ENCODE measurements at places on chromosomes 16 and 17.
A peak's percentile ranks its signal among the peaks of the same experiment; 100 is the strongest.

- no peak for DNase-seq
These were observed 59.5 kb downstream of the XYLT1 start for GRCh38 chr16:17411263-17411662.

GRCh38 chr17:42659079-42659931 is at the start of gene TUBG2:
Gene TUBG2, plus strand, starts transcription at chr17:42659284. Its CDS starts 220 bp downstream, at chr17:42659504.
- DNase-seq, result peak; percentile 81

DNA sequence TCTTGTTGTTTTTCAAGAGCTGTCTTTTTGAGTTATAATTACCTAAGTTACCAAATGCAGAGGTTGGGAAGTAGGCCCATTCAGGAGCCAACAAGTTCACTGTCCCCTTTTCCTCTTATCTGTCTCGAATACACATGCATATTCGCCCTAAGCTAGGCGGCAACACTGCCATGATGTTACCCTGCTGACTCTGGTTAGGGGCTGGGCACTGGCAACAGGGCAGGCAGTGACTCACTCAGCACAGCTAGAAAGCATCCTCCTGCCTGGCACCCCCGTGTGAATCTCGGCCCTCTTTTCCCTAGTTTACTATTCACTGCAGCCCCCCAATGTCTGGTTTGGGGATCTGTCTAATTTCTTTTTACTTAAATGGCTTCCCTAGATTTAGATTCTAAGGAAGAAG is 13.8 kb downstream of the DBF4B start:
- DNase-seq, result no peak

DNA sequence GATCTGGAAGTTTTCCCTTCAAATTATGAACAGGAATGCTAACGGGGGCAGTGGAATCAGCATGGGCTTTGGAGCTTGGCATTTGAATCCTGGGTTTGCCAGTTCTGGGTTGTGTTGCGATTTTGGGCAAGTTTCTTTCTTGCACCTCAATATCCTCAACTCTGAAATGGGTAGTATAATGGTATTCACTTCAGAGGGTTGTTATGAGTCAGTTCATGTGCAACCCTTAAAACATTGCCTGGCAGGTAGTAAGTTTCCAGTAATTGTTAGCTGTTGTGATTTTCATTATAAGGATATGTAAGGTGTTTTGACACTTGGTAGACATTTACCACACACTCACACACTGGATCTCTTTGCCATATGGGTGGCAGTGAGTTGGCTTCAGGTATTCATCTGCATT is 33.4 kb downstream of the SNX29 start:
- no peak for DNase-seq

- DNase-seq, result no peak
These were observed 60.4 kb downstream of the BAIAP2 start for GRCh38 chr17:81095383-81095762.

DNA sequence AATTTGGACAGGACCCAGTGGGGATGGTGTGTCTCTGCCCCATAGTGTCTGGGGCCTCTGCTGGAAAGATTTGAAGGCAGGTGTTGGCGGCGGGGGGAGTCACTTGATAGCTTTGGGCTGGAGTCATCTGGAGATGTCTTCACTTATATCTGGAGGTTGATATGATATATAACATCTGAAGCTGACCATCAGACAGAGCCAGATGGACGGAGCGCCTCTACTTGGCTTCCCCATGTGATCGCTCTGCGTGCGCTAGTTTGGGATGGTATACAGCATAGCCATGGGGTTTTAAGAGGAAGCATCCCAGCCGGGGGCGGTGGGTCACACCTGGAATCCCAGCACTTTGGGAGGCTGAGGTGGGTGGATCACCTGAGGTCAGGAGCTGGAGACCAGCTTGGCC is 130.7 kb upstream of the NLRP1 start:
- DNase-seq, result no peak

GRCh38 chr16:52283584-52284375 is 263.2 kb downstream of the TOX3 start:
- DNase-seq, result no peak

DNA sequence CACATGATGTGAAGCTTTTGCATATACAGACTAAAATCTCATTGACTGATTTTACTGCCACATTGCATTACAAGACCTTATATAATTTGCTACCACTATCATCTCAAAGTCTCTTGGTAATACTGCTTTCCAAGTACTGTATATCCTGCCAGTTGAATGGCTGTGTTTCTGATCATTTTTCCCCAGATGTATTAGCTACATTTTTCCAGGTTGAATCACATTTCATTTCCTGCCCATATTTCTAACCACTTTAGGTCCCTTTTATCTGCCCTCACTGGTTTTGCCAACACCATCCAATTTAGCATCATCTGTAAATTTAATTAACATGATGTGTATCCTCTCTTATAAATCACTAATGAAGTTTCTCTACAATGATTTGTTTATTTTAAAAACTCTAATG is 365.7 kb upstream of the PMFBP1 start:
- no peak for DNase-seq

DNA sequence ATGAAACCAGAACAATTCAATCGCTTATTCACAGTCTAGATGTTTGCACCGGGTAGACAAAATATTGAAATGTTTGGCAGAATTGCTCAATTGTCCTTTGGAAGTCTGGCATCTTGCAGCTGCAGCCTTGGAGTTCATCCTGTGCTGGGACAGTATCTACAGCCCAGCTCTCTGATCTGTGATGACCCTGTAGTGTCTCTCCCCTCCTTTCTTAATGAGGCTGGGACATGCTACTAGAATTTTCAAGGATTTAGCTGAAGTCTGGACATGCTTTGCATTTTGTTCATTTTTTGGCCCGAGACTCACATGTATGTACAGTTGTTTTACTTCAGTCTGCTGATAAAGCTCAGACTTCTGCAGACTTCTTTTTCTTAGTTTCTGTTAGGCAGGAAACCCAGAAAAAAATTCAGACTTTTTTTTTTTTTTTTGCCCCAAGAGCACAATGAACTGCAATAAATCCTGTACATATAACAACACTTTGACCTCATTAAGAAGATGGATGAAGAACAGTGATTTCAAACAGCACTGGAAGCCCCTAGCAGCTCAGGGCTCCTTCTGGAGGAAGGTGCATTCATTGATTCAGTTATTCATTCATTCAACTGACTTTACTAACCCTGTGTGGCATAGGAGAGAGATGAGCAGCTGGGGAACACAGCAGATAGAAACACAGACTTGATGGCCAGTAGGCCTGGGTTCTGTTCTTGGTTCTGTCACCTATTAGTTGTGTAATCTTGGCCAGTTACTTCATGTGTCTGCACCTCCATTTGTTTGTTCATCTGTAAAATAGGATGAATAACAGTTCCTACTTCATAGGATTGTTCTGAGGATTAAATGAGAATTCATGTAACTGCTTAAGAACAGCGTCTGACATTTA is 210.0 kb downstream of the MAP2K4 start:
- no peak for DNase-seq

- DNase-seq, result no peak
These were observed 7.0 kb downstream of the SAMD14 start for GRCh38 chr17:50122945-50123344.

DNA sequence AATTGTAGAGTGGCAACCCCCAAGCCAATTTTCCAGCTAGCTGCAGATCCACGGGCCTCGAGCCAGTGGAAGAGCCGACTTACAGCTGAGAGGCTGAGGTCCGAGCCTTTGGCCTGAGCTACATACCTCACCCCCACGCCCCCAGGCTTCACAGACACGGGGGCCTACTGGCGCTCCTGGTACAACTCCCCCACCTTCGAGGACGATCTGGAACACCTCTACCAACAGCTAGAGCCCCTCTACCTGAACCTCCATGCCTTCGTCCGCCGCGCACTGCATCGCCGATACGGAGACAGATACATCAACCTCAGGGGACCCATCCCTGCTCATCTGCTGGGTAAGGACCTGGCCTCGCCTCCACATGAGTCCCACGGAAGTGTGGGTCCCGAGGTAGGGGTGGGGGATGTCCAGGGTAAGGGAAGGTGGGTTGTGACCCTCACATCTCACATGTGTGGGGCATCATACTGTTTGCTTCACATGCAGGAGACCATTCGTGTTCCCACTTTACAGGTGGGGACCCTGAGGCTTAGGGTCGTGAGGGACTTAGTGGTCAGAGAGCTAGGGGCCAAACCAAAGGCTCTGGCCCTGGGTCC is 3.4 kb downstream of the ACE start:
- DNase-seq, result no peak

DNA sequence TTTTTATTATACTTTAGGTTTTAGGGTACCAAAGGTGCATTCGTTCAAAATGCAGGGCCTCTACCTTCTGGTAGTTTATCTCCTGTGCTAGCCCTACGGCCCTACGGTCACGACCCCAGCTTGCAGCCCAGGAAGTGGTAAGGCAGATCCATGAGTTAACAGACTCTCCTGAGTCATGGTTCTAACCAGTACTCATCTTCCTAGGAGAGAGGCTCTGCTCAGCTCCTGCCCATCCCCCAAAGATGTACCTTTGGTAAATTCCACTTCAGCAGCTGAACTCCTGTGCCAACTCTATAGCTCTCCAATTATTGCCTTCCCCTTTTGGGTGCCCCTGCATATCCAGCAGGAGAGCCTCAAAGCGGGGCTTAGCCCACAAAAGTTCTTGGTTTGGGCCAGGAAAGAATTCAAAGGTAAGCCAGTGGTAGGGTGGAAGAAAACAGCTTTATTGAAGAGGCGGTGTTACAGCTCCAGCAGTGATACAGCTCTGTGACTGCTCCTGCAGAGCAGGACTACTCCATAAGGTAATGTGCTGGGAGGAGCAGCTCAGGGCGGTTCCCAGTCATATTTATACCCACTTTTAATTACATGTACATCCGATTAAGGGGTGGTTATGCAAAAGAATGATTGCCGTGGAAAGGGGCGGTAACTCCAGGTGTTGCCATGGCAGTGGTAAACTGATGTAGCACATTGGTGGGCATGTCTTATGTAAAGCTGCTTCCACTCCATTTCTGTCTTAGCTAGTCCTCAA is 241.4 kb downstream of the PMP22 start:
- no peak for DNase-seq

- no peak for DNase-seq
These were observed 647.9 kb downstream of the MAF start for GRCh38 chr16:78952630-78953029.

DNA sequence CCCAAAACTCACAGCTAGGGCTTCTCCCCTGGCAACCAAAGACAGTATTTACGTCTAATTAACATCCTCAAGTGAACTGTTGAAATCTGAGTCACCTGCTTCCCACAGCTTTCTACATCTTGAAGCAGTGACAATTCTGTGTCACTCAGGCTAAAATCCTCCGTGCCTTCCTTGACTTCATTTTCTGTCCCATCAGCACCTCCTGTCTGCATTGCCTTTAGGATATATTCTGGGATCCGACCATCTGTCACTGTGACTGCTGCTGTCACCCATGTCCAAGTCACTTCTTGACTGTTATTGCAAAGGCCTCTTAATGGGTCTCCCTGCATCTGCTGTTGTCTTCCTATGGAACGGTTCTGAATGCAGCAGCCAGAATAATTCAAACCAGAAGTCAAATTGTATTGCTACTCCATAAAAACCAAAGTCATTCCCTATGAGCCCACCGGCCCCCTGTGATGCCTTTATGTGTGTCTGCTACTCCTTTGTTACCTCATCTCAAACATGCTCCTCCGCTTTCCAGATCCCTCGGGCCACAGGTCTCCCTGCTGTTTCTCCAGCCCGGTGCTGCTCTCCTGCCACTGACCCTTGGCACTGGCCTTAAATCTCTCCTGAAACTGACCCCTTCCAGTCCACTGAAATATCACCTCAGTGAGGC is 56.9 kb downstream of the WWP2 start:
- no peak for DNase-seq

DNA sequence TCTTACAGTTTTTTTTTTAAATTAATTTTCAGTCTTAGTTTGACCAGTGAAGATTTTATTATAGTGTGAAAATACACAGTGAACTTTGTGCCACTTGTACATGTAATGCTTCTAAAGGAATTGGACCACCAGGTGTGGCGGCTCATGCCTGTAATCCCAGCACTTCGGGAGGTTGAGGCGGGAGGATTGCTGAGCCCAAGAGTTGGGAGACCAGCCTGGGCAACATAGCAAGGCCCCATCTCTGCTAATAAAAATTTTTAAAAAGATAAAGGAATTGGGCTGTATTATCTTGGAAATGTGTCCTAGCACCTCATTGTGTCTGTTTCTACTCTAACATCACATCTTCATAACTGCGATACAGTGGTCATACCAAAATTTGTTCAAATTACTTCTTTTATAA is 3.8 kb downstream of the IST1 start:
- no peak for DNase-seq

DNA sequence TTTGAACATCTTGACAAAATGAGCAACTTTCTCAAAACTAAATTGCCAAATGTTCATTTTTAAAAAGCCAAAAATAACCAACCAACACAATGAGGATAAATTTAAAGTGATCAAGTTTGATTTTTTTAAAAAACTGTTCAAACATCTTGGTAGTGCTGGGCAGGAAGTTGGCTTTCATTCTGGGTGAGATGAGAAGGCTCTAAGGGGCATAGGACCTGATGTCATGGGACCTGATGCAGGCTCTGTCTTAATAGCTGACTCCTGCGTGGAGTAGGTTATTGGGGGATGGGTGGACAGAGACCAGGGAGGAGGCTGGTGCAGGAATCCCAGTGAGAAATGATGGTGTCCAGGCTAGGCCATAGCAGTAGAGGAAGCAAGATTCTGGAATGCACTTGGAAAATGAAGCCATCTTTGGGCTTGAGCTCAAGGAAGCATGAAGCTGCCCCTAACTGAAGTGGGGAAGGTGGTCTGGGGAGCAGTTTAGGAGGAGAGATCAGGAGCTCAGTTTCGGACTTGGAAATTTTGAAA is 20.4 kb downstream of the NLRC5 start:
- no peak for DNase-seq

GRCh38 chr16:2173916-2174315 is 18.3 kb downstream of the TRAF7 start:
- no peak for DNase-seq
